ENCODE measurements at places on chromosomes 12 and 14.

DNA sequence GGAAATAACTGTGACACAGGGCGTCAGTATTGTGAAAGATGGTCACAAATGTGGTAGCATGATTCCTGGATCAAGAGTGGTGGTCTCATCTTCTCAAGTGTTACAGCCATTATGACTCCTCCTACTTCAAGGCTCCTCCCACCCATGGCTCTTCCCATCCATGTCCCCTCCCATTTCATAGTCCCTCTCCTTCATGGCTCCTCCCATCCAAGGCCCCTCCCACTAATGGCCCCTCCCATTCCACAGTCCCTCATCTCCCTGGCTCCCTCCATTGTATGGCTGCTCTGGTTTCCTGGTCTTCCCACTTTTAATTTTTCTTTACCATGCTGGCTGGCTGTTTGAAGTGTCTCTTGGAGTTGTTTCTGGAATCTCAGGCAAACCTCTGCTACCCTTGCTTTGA lies 1375.2 kb upstream of the TMEM132C start:
- no peak for DNase-seq

DNA sequence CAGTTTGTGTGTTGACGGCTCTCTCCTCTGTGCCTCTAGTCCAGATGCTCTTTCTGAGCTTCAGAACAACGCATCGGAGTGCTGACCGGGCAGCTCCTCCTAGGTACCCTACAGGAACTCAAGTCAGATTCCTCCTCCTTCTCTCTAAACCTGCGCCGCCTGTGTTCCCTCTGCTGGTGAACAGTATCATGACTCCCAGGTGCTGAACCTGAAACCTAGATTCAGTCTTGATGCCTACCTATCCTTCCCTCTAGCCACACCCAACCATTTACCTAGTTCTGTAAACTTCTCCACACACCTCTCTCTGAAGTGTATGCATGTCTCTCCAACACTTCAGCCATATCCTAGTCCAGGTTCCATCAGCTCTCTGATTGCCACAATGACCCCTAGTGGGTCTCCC lies 112.7 kb downstream of the EFCAB11 start:
- no peak for DNase-seq

DNA sequence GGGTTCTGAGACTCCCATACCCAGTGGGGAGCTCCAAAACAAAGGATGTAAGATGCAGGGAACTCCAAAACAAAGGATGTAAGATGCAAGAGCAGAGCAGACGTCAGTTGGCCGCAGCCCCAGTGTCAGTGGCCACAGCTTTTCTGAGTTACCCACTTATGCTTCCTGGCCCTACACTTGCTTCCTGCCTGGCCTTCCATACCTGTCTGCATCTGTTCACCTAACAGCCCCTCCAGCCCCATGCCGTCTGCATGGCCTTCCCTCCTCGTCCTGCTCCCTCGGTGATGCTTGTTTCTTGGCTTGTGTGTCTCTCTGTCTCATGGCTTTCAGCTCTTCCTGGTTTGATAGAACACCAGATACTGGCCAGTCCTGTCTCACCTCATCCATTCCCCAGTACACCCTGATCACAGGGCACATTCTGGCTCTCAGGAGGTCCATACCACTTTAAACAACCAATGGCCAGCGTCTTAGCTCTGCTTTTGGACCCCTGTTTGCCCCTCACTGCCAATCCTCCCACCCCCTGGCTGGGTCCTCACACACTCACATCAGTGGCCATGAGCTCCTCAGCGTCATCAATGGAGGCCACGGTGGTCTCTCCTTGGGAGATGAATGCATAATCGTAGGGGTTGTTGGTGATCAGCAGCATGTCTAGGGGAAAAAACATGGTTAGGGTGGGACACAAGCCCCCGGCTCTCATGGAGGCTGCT lies 5.3 kb downstream of the MYH7 start:
- no peak for DNase-seq

- DNase-seq: no peak
These were observed 10.2 kb upstream of the GPX2 start for GRCh38 chr14:64952598-64953309.

- no peak for DNase-seq
These were observed 9.1 kb downstream of the TMBIM4 start for GRCh38 chr12:66160704-66161103.

All from amygdala (tissue), 56 donors.